Stimulated activated CD4-positive, alpha-beta T cell treated with anti-CD3 and anti-CD28 coated beads, Interleukin-15, amount 100 ng/mL, for 48 hours (primary cell): ENCODE measurements at places on chromosomes 2 and 18.

DNA sequence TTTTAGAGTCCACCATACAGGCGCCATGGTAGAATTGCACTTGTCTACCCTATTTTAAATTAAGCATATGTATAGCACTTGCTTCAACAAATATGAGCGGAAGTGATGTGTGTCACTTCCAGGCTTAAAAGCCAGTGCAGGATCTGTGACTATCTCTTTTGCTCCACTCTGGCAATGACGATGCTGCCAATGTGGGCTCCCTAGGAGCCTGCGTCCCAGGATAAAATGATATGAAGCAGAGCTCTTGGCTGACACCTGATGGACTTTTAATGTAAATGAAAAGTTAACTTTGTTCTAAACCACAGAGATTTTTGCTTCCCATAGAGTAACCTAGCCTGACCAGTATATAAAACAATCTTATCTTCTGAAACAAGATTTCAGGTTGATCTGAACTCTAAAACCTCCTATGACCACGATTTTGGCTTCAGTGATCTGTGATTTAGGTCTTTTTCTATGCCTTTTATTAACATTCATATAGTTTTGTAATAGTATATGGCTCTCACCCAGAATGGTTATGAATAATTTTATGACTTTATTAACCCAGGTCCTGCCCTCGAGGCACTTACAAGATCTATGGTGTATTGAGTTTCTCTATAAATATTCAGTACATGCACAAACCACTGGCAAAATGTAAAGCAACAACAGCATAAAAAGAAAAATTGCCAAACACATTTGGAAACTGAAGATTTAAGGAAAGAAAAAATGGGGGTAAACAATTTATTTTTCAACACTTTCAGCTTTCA is 422.5 kb upstream of the PIK3C3 start:
- no peak for DNase-seq

DNA sequence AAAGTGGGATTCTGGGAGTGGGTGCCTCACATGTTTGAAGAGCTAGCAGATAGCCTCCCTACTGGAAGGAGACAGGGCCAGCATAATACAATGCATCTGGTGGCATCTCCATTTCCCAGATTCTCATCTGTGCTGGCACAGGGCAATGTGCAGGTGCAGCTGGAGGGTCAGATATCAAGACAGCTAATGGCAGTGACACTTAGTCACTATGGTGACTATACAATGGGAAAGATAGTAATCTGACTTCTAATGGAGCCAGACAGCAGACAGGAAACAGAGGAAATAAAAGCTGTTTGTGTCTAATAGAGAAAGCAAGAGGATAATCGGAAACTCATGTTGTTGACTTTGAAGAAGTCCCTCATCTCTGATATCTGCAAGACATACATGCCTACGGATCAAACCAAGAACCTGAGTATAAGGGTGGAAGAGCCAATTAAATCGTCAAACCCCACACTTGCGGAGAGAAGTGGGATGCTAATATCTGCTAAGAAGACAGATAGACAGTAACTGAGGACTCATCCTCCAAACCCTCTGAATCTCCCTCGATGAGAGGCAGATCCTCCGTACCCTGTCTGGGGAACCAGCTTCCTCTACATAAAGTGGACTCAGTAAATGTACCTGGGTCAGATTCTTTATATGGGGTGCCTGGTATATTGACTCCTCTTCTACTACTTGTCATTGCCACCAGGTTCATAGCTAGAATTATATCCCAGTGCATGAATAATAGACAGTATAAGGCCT is 692.7 kb downstream of the SOCS6 start:
- no peak for DNase-seq

- DNase-seq, result no peak
Measured at GRCh38 chr2:216984937-216985336, 125.1 kb upstream of the TNP1 start.

DNA sequence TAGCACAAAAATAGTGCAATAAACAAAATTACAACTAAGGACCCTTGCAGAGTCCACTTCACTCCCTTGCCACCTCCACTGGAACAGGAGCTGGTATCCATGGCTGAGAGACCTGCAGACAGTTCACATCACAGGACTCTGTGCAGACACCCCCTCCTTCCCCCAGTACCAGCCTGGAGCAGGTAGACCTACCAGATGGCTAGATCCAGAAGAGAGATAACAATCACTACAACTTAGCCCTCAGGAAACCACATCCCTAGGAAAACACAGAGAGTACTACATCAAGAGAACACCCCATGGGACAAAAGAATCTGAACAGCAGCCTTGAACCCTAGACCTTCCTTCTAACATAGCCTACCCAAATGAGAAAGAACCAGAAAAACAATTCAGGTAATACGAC is 49.8 kb downstream of the FBXO15 start:
- no peak for DNase-seq

- no peak for DNase-seq
Measured at GRCh38 chr2:143823296-143823695, 694.1 kb downstream of the ARHGAP15 start.

DNA sequence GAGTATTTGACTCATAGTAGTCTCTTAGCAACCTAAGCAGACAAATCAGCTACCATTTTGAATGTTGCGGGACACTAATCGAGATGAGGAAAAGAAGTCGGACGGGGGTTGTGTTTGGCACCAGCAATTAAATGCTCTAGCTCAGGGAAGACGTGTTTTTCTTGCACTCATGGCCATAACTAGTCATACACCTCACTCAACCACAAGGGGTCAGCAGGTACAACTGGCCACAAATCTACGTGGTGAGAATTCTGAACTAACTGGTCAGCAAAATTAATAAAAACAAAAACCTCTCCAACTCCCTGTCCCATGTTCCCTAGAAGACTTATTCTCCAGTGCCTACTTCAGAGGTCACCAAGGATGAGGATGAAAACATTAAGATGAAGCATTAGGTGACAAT is 1467.8 kb downstream of the DPP10 start:
- DNase-seq, result no peak

DNA sequence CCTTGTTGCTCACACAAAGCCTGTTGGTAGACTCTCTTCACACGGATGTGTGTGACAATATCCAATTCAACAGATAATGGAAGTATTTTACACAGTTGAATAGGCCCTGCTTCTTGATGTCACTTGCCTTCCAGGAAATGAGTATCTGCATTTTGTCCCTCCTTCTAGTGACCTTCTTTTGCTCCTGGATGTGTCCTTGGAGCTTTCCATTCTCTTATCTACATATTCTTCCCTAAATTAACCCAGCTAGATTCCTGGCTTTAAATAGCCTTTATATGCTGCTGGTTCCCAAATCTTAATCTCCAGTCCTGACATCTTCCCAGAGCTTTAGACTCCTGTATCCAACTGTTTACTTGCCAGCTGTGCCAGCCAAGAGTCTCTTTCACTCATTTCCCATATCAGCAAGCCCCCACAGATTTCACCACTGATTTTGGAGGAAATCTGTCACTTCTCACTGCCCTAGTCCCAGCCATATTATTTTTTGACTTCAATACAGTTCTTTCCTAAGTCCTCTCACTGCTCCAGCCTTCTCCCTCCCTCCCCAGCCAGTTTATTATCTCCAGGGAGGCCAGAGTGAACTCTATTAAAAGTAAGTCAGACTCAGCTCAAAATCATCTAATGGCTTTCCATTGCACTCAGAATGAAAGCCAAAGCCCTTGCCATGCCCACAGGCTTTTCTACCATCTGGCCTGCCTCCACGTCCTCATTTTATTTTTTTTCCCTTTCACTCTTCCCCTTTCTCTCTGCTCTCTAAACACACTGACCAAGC is 170.0 kb downstream of the PDE11A start:
- no peak for DNase-seq

DNA sequence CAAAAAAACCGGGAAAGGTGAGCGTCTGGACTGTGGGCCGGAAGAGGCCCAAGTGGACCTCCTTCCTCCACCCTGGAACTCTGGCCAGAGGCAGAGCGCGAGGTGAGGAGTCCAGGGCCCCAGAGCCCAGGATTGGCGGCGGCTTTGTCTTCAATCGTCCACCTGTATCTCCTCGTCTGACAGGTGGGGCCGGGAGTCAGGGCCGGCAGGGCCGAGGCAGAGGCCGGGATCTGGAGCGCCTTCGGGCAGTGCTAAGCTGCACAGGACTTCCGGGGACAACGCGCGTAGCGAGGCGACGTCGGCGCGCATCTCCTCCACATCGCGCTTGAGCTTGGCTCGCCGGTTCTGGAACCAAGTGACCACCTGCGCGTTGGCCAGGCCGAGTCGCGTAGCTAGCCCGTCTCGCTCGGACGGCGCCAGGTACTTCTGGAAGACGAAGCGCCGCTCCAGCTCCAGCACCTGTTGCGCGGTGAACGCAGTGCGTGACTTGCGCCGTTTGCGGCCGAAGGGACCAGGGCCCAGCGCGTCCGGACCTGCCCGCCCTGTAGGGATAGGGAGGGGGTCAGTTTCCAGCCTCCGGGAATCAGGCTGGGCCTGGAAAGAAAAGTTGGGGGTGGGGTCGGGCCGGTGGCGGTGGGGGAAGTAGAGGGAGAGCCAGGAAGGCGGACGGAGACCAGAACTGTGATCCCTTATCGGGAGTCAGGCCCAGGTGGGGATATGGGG is 1.5 kb downstream of the LBX2 start:
- DNase-seq, result no peak

GRCh38 chr2:112848833-112849232 is 12.3 kb upstream of the IL1B start:
- DNase-seq, result no peak

DNA sequence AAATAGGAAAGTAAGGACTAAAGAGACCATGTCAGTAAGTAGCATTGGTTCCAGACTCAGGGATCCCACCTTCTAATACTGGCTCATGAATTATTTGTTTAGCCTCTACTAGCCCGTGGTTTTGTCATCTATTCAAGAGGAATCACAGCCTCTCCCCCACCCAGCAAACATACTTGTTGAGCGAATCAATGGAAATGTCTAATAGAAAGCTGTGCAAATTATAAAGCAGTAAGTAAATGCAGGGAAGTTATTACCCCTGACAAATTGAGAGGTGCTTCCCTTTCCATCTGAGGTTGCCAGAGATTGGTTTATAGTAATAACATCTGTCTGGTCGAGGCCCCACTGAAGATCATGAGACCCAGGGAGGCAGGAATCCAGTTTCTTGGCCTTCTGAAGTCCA is 219.3 kb upstream of the OSR1 start:
- no peak for DNase-seq

DNA sequence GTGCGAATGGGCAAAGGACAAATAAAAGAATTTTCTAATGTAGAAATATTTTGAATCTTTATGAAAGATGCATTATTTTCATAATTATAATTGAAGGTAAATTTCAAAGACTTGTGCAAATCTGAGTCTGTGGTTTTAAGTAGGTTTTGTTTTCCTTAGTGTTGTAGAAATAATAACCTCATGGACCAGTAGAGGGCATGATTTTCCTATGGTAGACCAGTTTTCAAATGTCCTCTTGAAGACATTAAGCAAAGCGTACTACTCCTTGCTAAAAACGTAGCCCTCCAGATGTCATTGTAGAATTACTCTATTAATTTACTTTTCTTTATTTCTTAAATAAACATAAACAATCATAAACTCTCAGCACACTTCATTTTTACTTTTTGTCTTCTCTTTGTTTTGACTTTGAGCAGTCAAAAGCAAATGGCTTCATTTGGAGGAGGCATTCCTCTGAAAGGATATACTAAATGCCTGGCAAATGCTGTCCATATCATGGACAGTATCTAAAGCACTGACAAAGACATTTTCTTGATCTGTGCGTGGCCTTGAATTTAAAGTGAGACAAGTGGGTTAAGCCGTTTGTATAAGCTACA is 85.8 kb upstream of the FAM237A start:
- no peak for DNase-seq

- no peak for DNase-seq
Measured at GRCh38 chr2:74944987-74945787, 13.3 kb upstream of the POLE4 start.

DNA sequence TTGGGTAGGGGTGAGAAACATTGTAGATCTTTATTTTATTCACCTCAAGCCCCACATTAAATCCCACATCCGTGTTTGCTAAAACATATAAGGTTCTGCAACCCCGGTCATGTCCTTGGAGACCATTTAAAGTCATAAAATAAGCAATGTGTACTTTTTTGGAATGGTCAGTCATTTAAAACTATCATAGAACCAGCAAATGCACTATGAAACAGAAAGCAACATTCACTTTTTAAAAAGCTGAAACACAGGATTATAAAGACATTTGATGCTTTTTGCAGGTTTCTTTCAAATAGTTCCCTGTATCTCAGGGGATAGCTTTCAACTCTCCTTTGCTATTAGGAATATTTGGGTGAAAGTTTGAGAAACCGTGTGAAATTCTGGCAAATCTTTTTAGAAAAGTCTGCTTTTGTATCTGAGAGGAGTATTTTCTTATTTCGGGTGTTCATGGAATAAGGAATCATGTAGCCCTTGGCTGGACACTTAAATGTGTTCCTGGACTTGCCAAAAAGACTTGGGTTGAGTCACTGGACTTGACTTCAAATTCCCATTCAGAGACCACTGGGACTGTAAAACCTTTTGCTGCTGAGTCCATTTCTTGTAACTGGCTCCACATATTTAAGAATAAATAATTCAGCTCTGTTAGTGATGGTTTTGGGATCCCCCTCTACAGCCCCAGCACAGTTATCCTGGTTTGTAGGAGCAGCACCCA is 5.9 kb upstream of the CETN1 start:
- no peak for DNase-seq

DNA sequence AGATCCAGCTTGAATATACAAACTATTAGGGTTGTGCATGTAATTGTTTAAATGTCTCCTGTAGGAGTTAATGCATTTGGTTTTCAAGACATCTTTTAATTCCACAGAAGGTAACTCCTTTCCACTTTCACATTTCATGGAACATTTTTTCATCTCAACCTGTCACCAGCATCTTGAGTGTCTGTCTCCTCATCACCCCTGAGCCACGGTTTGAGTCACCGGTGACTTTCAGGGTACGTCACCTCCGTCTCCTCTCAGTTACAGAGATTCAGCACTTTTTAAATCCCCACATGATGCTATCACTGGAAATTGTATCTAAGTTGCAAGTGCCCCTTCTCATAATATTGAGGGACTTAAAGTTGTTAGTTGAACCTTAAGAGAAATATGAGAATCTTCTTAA is 25.3 kb downstream of the GPR55 start:
- peak; percentile 63 for DNase-seq

DNA sequence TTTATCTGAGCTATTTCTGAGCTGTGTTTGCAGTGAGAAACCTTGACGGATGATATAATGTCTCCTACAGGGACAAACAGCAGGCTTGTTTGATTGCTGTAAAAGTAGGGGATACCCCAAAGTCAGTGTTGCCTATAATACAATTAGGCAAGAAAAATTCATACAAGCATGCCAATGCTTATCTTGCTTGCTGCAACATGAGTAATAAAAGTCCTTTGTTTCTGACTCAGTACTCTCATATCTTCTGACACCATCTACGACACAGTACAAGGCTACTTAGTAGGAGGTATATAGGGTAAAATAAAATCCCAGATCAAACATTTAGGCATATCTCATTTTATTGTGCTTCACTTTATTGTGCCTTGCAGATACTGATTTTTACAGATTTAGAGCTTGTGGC is 33.0 kb downstream of the ERBB4 start:
- no peak for DNase-seq

GRCh38 chr2:101823347-101823791 is 125.9 kb downstream of the MAP4K4 start:
- DNase-seq, result peak; percentile 62
